CD8-positive, alpha-beta memory T cell (primary cell): ENCODE measurements at places on chromosomes 12 and 14. TPM values are rescaled to one million over a fixed set of nuclear protein-coding genes. Genes with fewer than 3 reads are reported as not detected.

DNA sequence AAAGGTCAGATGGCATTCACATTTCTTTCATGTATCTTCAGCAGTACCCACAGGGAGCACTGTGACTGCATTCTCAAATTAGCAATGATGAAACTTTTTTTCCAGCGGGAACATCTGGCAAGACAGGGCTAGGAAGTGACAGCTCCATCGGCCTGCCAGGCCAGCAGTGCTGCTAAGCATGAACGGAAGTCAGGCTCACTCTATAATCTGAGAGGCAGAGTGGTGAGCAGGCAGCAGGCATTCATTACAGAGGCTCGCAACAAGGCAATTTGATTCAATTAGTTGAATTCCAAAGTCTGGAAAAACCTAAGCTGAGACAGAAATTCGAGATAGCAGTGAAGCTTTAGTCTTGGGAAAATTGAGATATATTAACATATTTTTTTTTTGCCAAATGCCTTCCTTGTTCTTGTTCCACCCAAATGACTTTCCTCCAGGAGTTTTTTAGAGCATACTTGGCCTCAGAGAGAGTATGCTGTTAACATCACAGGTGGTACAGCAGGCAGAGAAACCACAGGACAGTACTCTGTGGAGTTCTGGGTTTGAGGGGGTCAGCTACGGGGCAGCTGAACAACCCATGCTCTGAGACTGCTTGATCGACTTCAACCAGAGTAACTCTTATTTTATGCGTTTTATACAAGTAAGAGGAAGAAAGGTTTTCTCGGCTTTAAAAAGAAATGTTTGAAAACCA lies 414.9 kb downstream of the APAF1 start:
- no peaks in the 10 kb centered on the region for H3K27me3 ChIP-seq
- DNase-seq: no peak
- no peaks in the 10 kb centered on the region for H3K36me3 ChIP-seq
- H3K27ac ChIP-seq: no peak overlapping the region
- H3K4me3 ChIP-seq: no peak overlapping the region
- no peaks in the 10 kb centered on the region for H3K4me1 ChIP-seq

GRCh38 chr12:113857371-113857770 lies 108.8 kb downstream of the RBM19 start:
- H3K4me1 ChIP-seq: no peaks in the 10 kb centered on the region
- H3K27ac ChIP-seq: no peak overlapping the region
- H3K4me3 ChIP-seq: no peak overlapping the region

DNA sequence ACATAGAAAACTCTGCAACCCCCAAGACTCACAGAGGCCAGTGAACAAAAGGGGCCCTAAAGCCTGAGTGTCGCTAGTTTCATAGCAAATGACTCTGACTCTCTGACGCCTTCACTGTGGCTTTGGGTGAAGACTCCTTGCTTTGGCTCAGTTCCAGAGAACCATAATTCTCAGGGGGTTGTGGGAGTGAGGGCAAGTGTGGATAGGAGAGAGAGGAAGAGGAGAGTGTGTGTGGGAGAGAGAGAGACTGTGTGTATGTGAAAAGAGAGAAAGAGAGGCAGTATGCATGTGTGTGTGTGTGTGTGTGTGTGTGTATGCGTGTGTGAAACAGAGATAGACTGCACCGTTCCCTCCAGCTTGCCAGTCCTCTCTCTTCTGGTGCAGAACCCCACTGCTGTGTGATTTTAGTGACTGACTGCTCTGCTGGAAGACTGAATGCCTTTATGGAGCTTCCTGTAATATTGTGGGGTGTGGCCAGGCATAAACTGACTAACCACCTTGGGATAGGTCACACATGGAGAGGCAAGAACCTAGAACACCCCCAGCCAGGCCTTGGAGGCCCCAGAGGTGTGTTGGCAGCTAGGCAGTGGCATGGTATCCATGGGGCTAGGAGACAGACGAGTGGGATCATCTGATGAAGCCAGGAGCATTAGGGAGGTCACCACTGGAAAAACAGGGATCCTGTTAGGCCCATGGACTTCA lies 45.9 kb upstream of the STXBP6 start:
- H3K27ac ChIP-seq: no peak overlapping the region
- no peaks in the 10 kb centered on the region for H3K4me1 ChIP-seq
- no peak overlapping the region for H3K4me3 ChIP-seq

The LGR5 gene
- not detected for total RNA-seq

The RAN gene
- total RNA-seq: 2,680 TPM

The NINJ2 gene
- 4.2 TPM for total RNA-seq

DNA sequence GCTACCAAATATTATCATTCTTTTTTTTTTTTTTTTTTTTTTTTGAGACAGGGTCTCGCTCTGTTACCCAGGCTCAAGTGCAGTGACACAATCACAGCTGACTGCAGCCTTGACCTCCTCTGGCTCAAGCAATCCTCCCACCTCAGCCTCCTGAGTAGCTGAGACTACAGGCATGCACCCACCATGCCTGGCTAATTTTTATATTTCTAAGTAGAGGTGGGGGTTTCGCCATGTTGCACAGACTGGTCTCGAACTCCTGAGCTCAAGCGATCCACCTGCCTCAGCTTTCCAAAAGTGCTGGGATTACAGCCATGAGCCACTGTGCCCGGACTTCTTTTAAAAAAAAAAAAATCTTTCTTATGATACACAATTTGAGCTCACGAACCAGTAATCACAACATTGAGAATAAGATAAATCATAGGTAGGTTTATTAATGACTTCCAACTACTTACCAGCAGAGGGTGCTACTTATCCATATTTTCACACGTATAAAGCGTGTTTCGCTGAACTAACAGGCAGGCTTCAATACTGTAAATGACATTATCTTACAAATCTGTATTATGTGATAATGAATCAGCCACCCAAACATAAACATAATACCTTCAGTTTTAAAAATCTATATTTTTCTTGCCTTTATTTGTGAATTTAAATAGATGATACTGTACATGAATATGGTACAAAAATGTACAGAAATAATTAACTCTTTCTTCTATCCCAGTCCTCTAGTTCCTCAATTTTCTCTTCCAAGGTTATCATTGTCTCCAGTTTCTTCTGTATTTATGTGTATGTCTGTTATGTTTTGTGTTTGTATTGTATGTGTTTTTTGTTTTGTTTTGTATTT lies 42.5 kb upstream of the BCAT1 start:
- no peaks in the 10 kb centered on the region for H3K4me1 ChIP-seq
- no peaks in the 10 kb centered on the region for H3K27me3 ChIP-seq
- no peak overlapping the region for H3K27ac ChIP-seq
- H3K36me3 ChIP-seq: no peaks in the 10 kb centered on the region
- DNase-seq: no peak
- no peak overlapping the region for H3K4me3 ChIP-seq

- H3K27me3 ChIP-seq: no peaks in the 10 kb centered on the region
- DNase-seq: no peak
- H3K36me3 ChIP-seq: peaks cover 4% of the 10 kb centered on the region
- H3K27ac ChIP-seq: no peak overlapping the region
Observed at GRCh38 chr14:104789752-104790743, 5.5 kb downstream of the AKT1 start.

DNA sequence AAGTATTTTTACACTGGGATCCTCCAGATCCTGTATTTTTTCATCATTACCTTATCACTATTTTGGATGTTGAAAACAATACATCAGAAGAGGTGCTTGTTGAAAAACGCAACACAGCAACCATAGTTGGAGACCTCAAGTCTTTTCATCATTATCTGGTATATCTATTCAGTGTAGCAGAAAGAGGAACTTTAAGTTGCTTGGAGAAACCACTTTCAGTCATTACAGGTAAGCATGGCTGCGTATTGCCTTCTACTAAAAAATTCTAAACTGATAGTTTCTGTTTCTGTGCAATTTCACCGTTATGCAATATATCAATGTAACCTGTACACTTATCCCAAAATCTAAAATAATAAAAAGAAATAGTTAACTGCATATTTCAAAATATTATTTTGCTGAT lies 32.2 kb upstream of the PTPRQ start:
- no peaks in the 10 kb centered on the region for H3K36me3 ChIP-seq
- H3K4me3 ChIP-seq: no peak overlapping the region
- no peaks in the 10 kb centered on the region for H3K27me3 ChIP-seq

DNA sequence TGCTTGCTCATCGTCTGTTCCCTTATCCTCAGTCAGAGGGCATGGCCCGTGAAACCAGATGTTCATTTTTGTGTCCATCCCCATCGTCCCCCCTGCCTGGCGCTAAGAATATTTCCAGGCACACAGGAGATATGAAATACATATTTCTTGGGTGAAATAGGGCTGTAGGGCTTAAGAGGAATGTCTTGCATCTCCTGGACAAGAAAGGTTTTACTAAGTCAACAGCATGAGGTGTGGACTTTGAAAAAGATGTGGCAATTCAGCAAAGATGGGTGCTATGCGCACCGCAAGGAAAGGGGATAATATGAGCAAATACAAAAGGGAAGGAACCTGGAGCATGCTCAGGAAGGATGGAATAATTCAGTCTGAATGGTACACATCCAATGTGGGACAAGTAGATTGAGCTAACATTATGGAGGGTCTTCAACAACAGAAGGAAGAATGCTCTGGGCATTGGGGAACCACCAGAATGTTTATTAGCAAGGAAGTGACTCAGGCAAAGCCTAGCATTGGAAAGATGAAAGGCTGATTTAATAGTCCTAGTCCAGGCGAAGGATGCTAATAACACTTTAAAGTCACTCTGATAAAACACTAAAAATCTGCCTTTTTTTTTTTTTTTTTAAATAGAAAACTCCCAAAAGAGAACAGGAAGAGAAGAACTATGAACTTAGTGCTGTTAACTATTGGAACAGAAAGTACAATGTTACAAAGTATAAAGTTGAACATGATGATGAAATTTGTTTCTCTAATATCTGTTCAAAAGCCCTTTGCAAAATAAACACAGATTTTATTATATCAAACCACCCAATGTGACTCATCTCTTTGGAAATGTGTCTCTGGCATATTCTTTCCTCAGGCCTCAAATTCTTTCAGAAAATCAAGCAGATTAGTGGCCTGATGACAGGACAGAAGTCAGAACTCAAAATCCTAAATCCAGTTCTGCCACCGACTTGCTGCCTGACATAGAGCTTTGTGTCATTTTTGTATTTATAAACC lies 449.5 kb downstream of the BCAT1 start:
- H3K27me3 ChIP-seq: no peaks in the 10 kb centered on the region
- no peaks in the 10 kb centered on the region for H3K4me1 ChIP-seq
- H3K36me3 ChIP-seq: no peaks in the 10 kb centered on the region

The C12orf50 gene
- total RNA-seq: not detected

The CLEC2A gene
- total RNA-seq: not detected

DNA sequence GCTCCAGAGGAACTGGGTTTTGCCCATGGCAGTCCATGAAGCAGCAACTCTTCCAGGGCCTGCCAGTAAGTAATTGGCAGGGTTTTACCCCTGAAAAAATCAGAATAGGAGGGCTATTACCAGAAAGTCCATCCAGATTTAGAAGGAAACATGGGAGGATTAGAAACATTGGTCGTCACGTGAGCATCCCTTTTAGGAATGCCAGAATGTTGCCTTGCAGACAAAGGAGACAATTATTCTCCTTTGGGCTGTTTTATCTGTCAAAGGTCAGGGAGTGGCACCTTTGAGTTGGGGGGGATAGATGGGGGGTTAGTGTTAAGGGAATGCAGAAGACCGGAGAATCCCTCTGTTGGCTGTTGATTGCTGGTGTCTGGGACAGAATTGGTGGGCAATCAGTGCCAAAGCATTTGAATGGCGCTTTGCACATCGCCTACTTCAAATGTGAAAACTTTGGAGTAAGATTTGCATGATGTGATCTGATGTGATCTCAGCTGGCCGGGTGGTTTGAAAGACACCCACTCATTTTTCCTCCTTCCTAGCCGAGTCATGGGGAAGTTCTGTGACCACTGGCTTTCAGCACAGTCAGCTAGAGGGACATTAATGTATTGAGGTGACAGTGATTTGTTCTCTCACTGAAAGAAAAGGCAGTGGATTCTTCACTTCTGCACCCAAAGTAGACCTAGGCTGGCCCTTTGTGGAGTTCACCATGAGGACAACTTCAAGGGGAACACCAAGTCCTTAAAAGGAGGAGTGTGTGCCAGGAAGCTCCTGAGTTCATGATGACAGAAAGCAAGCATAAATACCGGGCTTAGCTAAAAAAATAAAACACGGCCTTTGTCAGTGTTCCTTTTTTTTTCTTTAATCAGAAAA lies 31.4 kb downstream of the FLVCR2 start:
- H3K4me3 ChIP-seq: no peak overlapping the region
- no peak for DNase-seq
- no peak overlapping the region for H3K27ac ChIP-seq
- H3K4me1 ChIP-seq: no peaks in the 10 kb centered on the region

- H3K4me3 ChIP-seq: no peak overlapping the region
- no peaks in the 10 kb centered on the region for H3K36me3 ChIP-seq
- no peak overlapping the region for H3K27ac ChIP-seq
- no peak for DNase-seq
Observed at GRCh38 chr14:71290301-71290700, 383.0 kb downstream of the PCNX1 start.

GRCh38 chr12:1691123-1692007 lies 495 bp downstream of the ADIPOR2 start:
- H3K27ac ChIP-seq: peak overlapping the region; percentile 84
- DNase-seq: peak; percentile 35
- no peaks in the 10 kb centered on the region for H3K36me3 ChIP-seq
- H3K27me3 ChIP-seq: no peaks in the 10 kb centered on the region

DNA sequence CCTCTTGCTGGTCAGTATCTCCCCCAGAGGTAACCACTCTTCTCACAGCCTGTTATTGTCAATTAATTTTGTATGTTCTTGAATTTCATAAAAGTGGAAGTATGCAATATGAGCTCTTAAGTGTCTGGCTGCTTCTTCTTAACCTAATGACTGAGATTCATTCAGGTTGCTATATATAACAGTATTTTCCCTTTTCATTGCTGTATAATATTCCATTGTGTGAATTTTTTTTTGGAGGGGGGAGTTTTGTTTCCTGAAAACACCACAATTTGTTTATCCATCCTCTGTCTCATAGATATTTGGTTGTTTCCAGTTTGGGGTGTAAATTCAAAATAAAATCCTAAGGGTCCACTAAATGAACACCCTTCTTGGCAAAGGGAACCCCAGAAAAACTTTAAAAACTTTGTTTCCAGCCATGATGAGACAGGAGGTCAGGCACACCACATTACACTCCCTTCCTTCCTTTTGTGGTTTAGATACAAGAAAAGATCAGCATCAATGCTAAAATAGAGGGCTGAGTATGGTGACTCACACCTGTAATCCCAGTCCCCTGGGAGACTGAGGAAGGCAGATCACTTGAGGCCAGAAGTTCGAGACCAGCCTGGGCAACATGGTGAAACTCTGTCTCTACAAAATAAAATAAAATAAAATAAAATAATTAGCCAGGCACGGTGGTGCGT lies 4.1 kb upstream of the DAO start:
- DNase-seq: no peak
- H3K27me3 ChIP-seq: no peaks in the 10 kb centered on the region
- H3K4me1 ChIP-seq: no peaks in the 10 kb centered on the region
- H3K36me3 ChIP-seq: no peaks in the 10 kb centered on the region

- no peak for DNase-seq
- H3K4me3 ChIP-seq: no peak overlapping the region
- H3K27me3 ChIP-seq: no peaks in the 10 kb centered on the region
- no peaks in the 10 kb centered on the region for H3K36me3 ChIP-seq
- no peak overlapping the region for H3K27ac ChIP-seq
Observed at GRCh38 chr12:32692358-32692757, 13.3 kb downstream of the DNM1L start.
